ENCODE measurements at places on chromosomes 13 and 19.
A peak's percentile ranks its signal among the peaks of the same experiment; 100 is the strongest.

DNA sequence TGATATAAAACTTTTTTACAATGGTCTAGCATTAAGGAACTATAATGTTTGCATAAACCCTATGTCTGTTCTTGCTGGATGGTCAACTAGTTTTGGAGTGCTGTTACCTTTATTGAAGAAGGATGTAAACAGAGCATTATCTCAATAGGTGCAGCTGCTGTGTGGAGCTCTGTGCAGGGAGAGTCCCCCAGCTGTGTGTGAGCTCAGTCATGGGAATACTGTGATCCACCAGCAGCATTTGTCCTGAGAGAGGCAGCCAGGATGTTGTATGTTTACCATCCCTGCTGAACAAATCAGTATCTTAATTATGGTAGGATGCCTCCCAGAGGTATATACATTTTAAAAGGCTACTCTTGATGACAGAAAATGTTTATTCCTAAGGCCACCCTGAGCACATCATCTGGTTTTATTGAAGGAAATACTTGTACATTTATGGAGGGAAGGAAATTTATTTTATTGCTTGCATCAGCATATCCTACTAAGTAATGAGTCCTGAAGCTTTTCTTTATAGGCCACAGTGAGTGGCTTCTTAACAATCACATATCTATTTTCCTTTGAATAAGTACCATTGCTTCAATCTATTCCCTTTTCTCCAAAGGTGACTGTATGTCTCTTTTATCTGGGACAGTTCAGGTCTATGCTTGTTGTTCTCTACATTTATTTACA, 11.7 kb downstream of the RAP2A start:
- DNase-seq: no peak

GRCh38 chr19:1109032-1109551, 5.3 kb downstream of the GPX4 start:
- no peak for DNase-seq

DNA sequence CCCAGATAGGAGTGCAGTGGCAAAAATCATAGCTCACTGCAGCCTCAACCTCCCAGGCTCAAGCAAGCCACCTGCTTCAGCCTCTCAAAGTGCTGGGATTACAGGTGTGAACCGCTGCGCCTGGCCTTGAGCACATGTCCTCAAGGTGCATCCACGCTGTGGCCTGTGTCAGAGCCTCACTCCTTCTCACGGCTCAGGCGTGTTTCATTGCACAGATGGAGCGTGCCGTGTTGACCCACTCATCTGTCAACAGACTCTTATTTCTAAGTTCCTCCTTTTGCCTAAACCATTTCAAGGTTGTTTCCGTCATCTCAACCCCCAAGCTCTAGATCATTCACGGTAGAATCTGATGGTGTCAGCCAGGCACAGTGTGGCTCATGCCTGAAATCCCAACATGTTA, 28.2 kb downstream of the ATP8B3 start:
- no peak for DNase-seq

GRCh38 chr13:99086267-99087097, 108.6 kb upstream of the DOCK9 start:
- DNase-seq: peak; percentile 43

DNA sequence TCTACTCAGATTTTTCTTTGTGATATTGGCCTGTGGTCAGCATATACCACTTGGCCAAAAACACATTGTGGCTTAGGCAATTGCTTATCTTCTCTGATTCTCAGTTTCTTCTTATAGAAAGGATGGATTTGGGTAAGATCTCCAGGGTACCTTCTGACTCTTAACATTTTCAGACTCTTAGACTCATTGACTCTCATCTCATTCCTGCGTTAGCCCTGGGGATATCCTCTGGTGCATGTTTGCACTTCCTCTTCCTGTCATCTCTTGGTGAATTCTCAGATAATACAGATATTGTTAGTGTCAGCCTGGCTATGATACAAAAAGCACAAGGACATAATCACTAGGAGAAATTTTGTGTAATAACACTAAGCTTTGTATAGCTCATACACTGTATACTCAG, 492.5 kb upstream of the GPC6 start:
- DNase-seq: no peak

DNA sequence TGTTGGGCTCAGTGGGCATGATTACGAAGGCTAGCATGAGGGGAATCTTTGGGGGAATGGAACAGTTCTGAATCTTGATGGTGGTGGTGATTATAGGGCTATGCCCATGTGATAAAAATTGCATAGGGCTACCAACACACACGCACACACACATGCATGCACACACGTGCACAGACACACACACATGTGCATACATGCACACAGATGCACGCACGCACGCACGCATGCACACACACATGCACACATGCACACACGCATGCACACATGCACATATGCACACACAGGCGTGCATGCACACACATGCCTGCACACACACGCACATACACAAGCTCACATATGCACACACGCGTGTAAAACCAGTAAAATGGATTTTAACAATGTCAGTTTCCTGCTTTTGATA, 85.9 kb downstream of the MUC16 start:
- DNase-seq: no peak

- DNase-seq: no peak
Observed at GRCh38 chr13:40514802-40515201, 151.6 kb downstream of the FOXO1 start.

DNA sequence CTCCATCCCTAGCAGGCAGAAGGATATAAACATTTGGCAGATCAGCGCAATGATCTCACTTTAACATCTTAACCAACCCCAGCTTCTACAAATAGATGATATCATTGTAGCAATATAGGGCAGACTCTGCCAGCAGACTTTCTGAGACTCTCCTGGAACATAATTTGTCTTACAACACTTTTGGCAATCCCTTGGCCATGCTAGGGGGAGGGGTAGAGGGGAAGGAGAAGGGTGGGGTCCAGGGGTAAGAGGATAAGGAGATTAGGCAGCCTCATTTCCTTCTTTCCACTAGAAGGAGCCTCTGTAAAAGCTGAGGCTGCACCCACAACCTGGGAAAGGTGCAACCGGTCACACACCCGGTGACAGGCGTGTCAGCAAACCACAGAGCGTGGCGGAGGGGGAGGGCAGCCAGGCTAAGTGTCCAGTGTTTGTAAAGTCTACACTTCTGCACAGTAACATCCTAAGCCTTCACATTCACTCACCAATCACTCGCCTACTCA, 8.7 kb upstream of the UBAC2 start:
- no peak for DNase-seq

DNA sequence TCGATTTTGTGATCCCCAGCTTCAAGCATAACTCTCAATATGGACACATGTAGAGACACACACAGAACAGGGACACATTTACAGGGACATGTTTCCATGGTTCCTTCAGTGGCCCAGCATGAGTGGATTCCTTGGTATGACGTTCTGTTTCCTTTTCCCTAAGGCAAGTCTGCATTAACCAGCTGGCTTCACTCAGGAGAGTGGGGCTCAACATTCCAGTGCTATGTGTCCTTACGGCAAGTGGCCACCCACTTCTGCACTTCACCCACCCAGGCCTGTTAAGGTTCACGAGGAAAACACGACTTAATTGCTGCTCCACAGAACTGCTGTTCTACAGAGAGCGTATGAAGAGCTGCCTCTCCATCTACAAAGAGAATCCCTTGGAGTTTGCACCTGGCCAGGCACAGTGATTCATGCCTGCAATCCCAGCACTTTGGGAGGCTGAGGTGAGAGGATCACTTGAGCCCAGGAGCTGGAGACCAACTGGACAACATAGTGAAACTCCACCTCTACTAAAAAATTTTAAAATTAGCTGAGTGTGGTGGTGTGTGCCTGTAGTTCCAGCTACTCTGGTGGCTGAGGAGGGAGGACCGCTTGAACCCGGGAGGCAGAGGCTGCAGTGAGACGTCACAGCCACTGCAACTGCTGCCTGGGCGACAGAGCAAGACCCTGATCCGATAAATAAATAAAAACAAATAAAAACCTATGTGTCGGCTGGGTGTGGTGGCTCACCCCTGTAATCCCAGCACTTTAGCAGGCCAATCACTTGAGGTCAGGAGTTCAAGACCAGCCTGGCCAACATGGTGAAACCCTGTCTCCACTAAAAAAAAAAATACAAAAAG, 32.5 kb downstream of the BRD4 start:
- no peak for DNase-seq
